Stimulated activated CD4-positive, alpha-beta T cell treated with anti-CD3 and anti-CD28 coated beads, TNF-alpha, amount 100 ng/mL, for 24 hours (primary cell): ENCODE measurements at places on chromosomes 2 and 18.

GRCh38 chr2:96809951-96810782 lies 5.9 kb upstream of the CNNM3 start:
- no peak for DNase-seq

DNA sequence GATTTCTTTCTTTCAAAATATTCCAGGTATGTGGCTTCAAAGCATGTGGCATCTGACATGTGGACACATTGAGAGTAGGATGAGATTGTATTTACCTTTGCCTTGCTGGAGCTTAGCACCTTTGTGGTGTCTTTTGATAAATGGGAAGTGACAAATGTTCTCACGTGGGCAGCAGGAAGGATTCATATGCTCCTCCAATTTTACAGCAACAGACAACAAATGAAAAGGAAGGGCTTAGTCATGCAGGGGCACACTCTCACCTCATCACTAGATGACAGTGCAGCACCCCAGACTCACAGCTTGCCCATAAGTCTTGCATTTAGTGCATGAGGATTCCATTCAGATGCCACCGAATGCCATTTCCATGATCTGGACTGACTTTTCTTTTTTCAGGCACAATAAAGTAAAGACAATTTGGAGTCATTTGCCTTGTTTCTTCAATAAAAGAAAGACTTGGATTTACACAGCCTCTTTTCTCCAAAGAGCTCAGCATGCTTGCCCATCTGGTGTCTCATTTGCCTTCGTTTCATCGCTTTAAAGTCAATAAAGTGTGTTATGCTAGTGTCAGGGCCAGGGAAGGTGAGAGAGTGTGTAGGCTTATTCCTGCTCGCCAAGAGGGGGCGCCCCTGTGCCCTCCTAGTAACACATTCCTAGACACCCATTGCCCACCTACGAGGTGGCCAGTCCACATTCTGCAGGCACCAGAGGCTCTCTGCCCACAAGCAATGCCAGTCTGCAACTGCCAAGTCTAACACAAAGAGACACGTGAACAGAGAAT lies 39.6 kb upstream of the DAPL1 start:
- no peak for DNase-seq

DNA sequence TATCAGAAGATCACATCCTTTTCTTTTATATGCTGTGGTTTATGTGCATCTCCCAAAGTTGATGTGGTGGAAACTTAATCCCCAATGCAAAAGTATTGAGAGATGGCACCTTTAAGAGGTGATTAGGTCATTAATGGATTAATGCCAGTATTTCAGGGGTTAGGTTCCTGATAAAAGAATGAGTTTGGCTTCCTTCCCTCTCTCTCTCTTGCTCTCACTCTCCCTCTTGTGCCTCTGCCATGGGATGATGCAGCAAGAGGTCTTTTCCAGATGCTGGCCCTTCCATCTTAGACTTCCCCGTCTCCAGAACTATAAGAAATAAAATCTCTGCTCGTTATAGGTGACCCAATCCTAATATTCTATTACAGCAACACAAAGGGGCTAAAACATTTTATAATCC lies 85.0 kb downstream of the TTC27 start:
- DNase-seq = no peak

GRCh38 chr2:9700109-9700495 lies 69.3 kb upstream of the YWHAQ start:
- no peak for DNase-seq

DNA sequence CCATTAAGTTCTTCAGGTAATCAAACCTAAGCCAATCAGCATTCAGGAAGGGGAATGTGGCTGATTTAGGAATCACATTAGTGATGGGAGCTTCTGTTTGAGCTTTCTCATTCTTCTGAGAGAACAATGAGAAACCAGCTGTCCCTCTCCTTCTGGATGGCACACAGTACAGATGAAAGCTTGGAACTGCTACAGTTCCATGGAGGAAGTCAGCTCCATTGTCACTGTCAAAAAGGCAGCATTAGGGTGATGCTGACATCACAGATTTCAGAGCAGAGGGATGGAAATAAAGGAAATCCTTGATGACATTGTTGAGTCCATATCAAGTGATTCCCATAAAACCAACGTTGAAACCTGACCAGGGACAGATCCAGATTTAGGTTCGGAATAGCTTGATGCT lies 36.1 kb upstream of the ACYP2 start:
- DNase-seq = no peak

GRCh38 chr2:96353032-96353561 lies 17.5 kb downstream of the NCAPH start:
- DNase-seq = no peak
